ENCODE measurements at places on chromosomes 4 and X.

DNA sequence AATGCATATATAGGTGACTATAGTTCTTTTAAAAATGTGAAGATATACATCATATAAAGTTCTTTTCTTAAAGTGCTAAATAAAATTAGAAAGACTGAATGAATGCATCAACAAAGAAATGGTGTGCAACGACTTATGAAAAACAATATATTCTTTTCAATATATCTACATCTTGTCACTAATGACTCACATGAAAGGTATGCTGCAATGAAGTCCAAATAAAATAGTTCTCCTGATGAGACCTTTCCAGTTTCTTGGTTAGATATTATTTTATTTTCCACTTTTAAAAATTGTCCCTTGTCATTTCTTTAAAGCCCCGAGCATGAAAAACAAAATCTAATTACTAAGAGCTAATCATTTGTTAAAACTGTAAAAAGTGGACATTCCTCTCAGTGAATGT, 462.1 kb downstream of the PCDH11X start:
- ATAC-seq, result no peak

- ATAC-seq, result no peak
These were observed 611.3 kb upstream of the CPXCR1 start for GRCh38 chrX:88135735-88136134.

DNA sequence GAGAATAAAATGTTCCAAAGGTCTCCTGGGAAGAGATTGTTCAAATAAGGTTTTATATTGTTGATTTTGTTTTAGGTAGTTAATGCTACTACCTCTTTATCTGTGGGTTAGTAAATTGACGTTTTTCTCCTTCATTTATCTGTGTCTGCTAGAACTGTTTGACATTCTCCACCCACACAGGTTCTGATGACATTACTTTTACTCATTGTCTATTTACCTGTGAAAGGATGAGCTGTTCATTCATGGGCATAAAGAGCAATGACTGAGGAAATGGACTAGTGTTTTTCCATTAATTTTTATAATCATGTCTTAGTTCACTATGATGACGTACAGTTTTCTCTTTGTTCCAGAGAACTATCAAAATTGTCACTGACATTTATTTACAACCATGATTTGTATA, 75.6 kb downstream of the CPE start:
- ATAC-seq, result no peak

DNA sequence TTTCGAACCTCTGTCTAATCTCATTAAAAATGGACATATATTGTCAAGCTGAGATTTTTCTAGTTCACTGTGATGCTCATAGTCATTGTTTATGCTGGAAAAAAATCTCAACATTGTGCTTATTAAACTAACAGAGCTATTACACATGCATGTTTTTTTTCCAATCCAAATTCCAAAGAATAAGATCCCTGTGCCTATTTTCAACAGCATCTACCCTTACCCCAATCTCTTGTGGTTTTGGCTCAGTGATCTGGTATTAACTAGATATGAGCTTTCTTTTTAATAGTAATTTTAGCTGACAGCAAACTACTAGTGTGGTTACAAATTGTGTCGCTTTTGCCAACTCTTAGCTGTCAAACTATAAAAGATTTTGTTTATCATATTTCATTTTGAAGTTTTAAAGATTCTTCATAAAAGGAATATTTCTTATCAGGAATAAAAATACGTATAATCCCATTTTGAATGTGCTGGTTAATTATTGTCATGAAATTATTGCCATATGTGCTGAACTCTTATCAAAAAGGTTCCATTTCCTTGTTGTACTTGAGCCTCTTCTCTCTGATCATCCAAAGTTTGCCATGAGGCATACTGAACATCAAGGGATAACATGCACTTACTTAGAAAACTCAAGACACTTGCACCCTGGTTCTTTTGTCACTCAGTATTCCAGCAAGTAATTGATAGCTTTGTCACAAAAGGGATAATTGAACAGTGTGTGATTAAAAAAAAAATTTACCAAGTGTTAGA, 241.2 kb downstream of the ARHGAP24 start:
- ATAC-seq, result no peak

DNA sequence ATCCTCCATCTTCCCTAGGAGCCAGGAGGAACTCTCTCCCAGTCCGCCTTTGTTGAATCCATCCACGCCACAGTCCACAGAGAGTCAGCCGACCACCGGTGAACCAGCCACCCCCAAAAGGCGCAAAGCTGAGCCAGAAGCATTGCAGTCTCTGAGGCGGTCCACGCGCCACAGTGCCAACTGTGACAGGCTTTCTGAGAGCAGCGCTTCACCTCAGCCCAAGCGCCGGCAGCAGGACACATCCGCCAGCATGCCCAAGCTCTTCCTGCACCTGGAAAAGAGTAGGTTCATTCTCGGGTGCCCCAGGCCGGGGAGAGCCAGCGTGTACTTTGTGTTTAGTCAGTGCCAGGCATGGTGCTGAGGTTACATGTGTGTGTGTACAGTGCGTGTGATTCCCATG, 7.4 kb downstream of the MSL3 start:
- no peak for ATAC-seq

- no peak for ATAC-seq
These were observed 85.5 kb upstream of the TET2 start for GRCh38 chr4:105061136-105061696.

DNA sequence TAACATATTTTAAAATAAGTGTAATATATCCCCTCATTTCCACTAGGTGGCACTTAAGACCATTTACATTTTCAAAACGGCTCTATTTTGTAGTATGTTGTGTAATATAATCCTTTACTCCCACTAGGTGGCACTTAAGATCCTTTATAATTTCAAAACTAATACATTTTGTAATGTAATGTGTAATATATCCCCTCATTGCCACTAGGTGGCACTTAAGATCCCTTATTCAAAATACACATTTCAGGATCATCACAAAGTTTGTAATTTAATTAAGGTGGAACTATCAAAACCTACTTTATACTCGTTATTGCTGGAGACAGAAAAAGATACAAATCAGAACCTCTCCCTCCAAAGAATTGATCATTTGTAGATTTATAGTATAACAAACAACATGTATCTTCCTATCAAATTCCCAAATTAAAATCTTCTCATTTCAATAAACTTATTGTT, 132.5 kb downstream of the ARHGAP6 start:
- peak; percentile 66 for ATAC-seq

DNA sequence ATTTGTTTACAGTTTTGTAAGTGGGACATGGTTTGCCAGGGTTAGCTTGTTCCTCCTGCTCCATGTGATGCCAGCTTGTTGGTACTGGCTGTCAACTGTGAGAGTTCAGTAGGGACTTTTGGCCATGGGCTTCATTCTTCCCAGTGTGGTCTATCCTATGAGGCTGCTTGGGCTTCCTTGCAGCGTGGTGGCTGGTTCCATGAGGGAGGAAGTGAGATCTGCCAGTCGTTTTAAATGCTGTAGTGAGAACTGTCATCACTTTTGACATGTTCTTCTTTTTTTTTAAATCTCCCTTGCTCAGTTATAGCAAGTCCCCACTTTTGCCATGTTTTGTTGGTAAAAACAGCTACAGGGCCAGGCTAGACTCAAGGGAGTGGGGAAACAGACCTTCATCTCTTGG, 15.9 kb downstream of the NSD2 start:
- ATAC-seq, result no peak

- ATAC-seq, result no peak
These were observed 47.4 kb upstream of the VEGFC start for GRCh38 chr4:176840166-176840565.

GRCh38 chrX:146054311-146054710, 236.7 kb downstream of the SLITRK2 start:
- no peak for ATAC-seq

- no peak for ATAC-seq
These were observed 2687.3 kb downstream of the PCDH7 start for GRCh38 chr4:33407496-33407895.

DNA sequence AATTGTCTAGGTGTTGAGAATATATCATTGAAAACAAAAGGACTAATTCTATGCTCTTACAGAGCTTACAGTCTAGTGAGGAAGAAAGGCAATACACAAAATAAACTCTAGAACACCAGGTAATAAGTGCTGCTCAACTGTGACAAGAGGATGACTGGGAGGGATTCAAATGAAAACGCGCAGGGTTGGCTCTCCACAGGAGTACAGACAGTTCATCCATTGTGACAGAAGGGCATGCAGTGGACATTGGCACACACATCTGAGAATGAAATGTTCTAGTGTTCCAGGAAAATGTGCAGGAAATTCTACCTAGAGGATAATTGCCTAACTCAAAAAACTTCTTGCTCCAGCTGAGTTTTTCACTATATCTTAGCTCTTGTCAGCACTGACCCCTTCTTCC, 492.0 kb downstream of the IDS start:
- ATAC-seq, result no peak

DNA sequence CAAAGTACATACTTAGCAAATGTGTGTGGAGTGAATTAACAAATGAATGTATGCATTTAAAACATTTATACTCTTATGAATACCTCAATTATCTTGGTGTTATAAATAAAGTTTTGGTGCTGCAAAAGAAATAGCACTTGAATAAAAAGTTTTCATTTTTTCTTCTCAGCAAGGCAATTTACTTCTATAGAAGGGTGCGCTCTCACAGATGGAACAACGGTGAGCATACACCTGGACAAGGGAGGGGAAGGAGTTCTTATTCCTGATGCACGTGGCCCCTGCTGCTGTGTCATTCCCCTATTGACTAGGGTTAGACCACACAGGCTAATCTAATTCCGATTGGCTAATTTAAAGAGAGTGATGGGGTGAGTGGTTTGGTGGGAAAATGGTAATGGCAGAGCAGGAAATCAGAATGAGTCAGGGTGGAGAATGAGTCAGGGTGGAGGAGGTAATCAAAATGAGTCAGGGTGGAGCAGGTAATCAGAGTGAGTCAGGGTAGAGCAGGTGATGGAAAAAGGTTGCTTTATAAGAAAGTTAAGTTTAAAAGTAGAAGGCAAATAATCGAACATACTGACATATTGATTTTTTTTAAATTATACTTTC, 28.2 kb upstream of the PGK1 start:
- ATAC-seq, result no peak

DNA sequence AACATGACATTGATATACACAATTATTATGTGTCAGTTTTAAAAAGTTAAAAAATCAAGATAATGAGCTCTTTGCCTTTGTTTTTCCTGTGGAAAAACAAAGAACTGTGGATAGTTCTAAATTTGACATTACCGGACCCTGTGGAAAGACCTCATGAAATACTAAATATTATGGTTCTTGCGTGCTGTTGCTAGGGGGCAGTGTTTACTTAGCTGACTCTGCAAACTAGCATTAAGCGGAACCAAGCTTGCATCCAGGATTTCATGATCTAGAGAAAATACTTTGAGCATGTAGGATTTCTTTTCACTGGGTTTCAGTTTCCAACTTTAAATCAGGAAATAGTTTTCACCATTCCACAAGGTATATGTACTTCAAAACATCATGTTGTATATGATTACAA, 33.6 kb downstream of the CLCN4 start:
- no peak for ATAC-seq

GRCh38 chr4:16377887-16378286, 151.6 kb upstream of the TAPT1 start:
- no peak for ATAC-seq

GRCh38 chr4:27368781-27369180, 508.1 kb downstream of the STIM2 start:
- no peak for ATAC-seq

- no peak for ATAC-seq
These were observed 1.2 kb downstream of the SLAIN2 start for GRCh38 chr4:48342606-48342880.

- ATAC-seq, result no peak
These were observed 78.8 kb upstream of the GPR174 start for GRCh38 chrX:79065696-79066095.

DNA sequence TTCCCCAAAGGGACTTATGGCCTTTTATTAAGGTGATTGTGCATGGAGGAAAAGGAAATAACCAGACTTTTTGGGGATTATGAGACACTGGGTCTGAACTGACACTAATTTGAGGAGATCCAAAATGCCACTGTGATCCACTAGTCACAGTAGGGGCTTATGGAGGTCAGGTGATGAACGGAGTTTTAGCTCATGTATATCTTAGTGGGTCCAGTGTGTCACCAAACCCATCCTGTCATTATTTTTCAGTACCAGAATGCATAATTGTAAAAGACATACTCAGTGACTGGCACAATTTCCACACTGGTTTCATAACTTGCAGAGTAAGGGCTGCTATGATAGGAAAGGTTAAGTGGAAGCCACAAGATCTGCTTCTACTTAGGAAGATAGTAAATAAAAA, 131.3 kb downstream of the RTL3 start:
- no peak for ATAC-seq

- ATAC-seq, result no peak
These were observed 30.4 kb downstream of the SH3TC1 start for GRCh38 chr4:8229331-8229975.

DNA sequence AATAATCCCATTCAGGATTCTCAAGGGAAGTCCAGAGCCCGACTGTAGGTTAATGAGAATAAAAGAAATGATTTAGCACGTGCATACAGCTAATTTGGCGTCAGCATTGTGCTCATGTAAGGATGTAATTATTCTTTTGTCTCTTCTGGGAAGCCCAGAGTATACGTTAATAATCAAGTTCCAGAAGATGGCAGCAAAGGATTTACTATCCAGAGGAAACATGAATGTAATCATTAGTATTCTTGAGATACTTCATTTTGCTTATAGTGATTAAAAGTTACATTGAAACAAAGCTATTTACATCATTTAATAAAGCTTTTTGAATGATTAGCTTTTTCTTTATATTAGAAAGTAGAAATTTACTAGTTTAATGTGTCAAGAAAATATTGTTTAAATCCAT, 27.1 kb upstream of the MAP9 start:
- ATAC-seq, result peak; percentile 64

GRCh38 chrX:132216806-132217202, 2.4 kb downstream of the RAP2C start:
- ATAC-seq, result no peak

GRCh38 chrX:148609515-148610327, 109.3 kb downstream of the AFF2 start:
- peak; percentile 97 for ATAC-seq

GRCh38 chr4:141933978-141934377, 297.6 kb downstream of the IL15 start:
- ATAC-seq, result no peak

DNA sequence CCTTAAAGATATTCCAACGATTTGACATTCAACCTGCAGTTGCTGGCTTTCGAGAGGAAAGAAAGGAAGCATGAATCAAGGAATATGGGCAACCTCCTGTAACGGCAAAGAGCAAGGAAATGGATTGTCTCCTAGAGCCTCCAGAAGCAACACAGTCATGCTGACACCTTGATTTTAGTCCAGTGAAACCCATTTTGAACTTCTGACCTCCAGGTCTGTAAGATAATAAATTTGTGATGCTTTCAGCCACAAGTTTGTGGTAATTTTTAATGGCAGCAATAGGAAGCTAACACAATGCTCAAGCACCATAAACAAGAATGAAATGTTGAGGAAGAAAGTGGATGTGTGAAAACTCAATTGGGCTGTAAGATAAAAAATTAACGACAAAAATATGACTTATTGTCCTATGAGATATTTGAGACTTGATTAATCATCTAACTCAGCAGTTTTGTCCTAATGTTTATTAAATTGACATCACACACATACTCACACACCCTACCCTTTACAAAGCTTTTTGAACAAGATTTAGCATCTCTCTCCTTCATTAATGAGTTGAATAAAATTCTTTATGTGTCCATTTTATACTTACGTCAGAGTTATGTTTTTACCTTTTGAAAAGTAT, 857.2 kb upstream of the INTU start:
- no peak for ATAC-seq

- ATAC-seq, result no peak
These were observed 177.2 kb downstream of the ARAP2 start for GRCh38 chr4:36067116-36067515.

Data from motor neuron (in vitro differentiated cells).